ENCODE measurements at places on chromosomes 13 and 19.

GRCh38 chr13:51465124-51465523 lies 12.3 kb upstream of the INTS6 start:
- no peak for DNase-seq

DNA sequence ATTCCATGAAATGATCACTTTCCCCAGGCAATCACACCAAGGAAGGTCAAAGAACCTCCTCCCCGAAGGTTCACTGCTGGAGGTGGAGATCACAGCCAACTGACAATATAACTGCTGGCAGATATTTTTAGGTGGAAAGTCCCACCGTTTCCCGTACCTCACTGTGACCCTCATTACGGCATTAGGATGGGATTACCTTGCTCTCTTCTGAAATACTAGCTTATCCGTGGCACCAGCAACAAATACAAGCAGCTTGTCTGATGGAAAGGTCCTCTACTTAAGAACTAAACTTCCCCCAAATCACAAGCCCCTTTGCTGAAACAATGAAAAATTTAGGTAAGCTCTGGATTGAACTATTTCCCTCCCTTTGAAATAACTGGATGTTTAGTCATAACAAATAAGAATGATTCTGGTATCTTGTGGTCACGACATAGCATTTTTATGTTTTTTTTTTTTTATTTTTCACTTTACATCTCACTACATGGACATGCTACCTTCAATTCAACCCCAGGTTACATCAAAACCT lies 178.9 kb downstream of the COL4A1 start:
- DNase-seq = peak; percentile 56

DNA sequence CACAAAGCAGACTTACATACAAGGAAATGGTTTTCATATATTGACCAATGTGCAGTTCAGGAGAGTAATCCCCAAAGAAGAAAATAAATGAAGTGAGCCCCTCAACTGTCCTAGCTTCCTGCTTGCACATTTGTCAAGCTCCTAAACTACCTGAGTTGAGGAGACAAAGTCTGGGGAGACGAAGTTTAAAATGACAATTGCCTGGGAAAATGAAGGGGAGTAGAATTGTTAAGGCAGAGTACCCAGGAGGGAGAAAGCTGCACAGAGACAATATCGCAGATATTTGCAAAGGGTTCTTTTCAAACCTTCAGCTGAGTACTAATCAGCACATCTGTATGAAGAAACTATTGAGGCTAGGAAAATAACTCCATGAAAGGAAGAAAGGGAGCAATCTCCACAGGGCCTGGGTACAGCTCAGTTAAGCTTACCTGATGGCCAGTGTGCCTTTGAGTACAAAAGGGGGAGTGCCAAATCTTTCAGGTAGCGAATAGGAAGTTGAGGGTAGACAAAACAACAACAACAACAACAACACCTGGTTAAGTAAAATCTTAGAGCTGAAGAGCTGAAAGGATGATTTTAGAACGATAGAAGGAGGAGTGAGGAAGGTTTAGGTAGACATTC lies 1700.1 kb upstream of the PRR20A start:
- no peak for DNase-seq

- DNase-seq = peak; percentile 42
Observed at GRCh38 chr19:6551607-6552450, 21.0 kb downstream of the TNFSF9 start.

- DNase-seq = peak; percentile 88
Observed at GRCh38 chr13:31538067-31539042, 201.0 kb upstream of the RXFP2 start.

- no peak for DNase-seq
Observed at GRCh38 chr19:8366961-8367326, 3.0 kb downstream of the ANGPTL4 start.

DNA sequence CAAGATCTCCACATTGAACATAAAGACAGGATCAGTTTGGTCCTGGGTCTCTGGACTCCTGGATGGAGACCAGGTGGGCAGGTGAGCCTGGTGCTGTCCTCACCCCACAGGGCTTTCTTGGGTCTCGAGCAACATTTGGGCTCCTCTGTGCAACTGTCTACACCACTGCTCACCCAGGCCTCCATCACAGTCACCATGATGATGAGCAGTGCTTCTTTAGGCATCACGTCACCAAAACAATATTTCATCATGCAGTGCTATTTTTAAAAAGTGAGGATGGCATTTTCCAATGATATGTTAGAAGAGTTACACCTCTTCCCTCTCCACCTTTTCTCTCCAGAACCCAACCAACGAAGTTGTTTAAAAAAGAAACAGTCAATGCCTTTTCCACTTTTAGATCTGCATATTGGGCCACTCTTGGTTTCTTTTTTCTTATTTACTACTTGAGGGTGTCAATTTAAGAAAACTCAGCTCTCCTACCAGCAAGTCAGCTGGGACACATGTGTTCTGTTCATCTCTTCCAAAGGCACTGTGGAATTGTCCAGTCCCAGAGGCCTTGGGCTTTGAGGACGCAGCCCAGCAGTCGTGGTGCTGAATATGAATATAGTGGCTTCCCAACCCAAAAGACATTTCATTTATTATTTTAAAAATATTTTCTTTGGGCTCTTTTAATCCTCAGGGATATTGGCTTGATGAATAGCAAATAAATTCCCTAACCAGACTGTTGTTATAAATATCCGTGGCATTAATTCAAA lies 405.7 kb downstream of the KCNRG start:
- DNase-seq = peak; percentile 39

GRCh38 chr13:104015646-104016396 lies 949.6 kb upstream of the SLC10A2 start:
- DNase-seq = no peak

DNA sequence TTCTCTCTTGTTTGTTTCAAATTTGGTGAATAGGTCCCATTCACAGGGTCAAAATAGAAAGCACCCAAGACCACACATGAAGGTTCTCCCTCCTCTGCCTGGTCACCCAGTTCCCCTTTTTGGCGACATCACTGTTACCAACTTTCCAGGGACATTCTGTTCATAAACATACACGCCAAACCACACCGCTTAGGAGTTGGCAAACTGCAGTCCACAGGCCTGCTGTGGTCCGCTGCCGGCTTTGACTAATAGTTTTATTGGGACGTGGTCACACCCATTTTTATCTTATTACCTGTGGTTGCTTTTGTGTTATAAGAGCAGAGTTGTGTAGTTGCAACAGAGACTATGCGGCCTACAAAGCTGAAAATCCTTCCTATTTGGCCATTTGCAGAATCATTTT lies 24.2 kb downstream of the UHRF1 start:
- no peak for DNase-seq

DNA sequence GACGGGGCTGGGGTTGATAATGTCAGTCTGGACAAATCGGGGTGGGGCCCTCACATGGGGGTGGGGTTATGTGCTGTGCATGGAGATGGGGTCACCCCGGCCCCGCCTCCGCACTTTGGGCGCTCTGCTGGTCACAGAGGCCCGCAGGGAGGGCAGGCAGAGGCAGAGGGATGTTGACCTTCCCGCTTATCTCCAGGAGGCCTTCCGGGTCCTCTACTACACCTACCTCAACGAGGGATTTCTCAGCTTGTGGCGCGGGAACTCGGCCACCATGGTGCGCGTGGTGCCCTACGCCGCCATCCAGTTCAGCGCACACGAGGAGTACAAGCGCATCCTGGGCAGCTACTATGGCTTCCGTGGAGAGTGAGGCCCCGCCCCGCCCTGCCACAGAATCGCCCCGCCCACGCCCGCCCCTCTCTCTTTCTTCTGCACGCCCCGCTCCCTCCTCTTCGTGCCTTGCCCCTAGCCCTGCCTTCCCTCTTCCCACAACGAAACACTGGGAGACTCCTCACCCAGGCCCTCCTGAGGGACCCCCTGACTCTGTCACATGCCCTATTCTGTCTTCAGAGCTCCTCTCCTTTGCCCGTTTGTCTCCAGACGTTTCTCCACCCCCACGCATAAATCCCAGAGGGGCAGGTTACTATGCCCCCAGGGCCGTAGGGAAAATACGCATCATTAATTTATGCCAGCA lies 32.8 kb downstream of the TMEM161A start:
- DNase-seq = peak; percentile 73

- no peak for DNase-seq
Observed at GRCh38 chr13:36666477-36667229, 7.2 kb upstream of the SERTM1 start.

GRCh38 chr19:28196961-28197360 lies 1016.0 kb downstream of the UQCRFS1 start:
- DNase-seq = no peak

GRCh38 chr13:80447747-80448146 lies 106.8 kb upstream of the SPRY2 start:
- no peak for DNase-seq

All from fibroblast of skin of scalp (primary cell).